Placental pericyte (primary cell): ENCODE measurements at places on chromosomes 7 and 10. TPM values are rescaled to one million over a fixed set of nuclear protein-coding genes. Genes with fewer than 3 reads are reported as not detected.

NPFFR1 gene
- total RNA-seq, result not detected in 2 replicates

MIOS gene
- total RNA-seq, result 25.8 and 32.8 TPM in 2 replicates

CNPY1 gene
- not detected in 2 replicates for total RNA-seq

CFTR gene
- not detected in 2 replicates for total RNA-seq
